ENCODE measurements at places on chromosomes 11 and 22.
A peak's percentile ranks its signal among the peaks of the same experiment; 100 is the strongest.

DNA sequence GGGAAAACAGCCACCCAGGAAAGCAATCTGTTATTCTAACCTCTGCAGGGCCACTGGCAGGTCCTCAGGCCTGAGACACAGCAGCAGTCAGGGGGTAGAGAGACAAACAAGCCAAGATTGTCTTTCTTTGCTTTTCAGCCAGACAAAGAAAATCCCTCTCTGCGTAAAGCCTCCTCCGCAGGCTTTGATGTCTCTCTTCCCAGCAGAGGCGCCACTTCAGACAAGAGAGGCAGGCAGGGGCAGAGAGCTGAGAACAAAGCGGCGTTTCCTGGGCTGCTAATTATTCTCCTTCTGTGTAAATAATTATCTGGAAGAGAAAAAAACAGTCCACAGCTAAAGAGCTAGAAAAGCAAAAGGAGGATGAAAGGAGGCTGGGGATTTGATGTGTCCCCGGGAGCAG is 102.7 kb upstream of the SEZ6L start:
- DNase-seq: no peak

DNA sequence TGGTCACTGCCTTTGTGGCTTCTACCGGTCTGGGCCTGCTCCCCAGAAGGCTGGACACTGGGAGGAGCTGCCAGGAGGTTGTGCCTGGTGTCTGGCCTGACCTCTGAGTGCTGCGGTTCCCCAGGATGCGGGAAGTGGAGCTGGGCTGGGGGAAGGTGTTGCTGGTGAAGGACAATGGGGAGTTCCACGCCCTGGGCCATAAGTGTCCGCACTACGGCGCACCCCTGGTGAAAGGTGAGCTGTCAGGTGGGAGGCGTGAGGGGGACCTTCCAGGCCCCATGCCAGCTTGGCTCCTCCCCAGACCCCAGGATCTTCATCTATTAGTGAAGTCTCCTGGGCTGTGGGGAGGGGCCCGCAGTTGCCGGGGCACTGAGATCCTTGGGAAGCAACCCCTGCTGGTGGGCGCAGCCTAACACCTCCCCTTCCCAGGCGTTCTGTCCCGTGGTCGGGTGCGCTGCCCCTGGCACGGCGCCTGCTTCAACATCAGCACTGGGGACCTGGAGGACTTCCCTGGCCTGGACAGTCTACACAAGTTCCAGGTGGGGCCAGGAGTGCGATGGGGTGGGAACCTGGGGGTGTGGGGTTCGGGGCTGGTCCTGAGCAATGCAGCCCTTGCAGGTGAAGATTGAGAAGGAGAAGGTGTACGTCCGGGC is 6.7 kb downstream of the AIFM3 start:
- no peak for DNase-seq

DNA sequence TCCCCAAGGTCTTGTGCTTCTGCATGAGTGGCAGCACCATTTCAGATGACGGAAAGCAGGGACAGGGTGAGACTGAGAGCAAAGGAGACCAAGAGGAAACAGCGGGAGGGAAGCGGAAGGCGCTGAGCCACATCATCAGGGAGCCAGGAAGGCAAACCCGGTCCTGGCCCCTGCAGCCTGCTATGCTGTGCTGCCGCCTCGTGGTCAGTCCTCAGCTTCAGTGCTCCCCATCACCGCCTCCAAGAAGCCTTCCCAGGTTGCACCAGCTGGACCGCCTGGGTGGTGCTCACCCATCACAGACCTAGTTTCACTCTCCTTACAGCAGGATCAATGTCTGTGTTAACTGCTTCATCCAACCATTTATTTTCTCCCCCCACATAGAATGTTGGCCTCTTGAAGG is 73.0 kb upstream of the PHF21B start:
- DNase-seq: no peak

DNA sequence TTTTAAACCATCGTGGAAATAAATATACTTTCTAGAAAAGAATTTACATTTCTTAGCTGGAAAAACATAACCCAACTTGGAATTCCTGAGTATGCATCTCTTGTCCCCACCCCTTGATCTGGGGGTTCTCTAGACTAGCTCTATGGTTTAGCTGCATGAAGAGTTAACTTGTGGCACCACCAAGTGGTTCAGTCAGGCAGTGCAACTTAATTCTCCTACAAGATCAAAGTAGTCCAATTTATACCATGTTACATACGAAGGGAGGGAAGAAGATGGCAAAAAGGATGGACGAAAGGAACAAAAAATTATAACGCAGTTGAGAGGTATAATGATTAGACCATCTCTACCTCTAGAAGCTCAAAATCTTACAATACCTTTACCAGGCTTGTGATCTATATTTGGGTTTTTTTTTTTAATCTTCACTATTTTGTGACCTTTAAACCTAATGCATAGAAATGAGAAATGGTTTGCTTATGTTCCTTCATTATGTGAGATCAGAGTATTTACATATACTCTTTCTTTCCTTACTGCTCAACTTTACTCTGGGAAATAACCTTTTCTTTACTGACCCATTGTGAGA is 28.5 kb upstream of the ALKBH3 start:
- peak; percentile 78 for DNase-seq

- DNase-seq: no peak
These were observed 1470.5 kb downstream of the BRD1 start for GRCh38 chr22:48357196-48357595.

GRCh38 chr11:19725379-19726079 is 12.9 kb downstream of the NAV2 start:
- no peak for DNase-seq

Measured in M059J (cell line).